ENCODE measurements at places on chromosomes 4 and X.

GRCh38 chr4:95985051-95985450 lies 145.2 kb downstream of the PDHA2 start:
- DNase-seq, result no peak

GRCh38 chr4:10958226-10958856 lies 273.8 kb upstream of the CLNK start:
- DNase-seq, result no peak

DNA sequence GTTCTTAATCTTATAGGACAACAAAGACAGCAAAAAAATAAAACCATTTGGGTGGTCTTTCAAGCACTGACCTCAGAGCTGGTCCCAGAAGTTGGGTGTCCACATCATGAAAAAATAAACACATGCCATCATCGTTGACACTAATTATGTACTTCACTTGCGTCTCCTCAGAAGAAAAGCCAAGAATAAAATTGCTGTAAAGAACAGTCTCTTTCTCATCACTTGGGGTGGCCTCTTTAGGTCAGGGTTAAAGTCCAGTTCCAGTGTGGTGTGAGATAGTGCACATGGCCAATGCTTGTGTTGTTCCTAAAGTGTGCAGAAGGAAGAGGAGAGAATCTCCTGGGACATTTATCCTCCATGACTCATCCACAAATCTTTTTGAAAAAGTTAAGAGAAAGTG lies 49.5 kb upstream of the IBSP start:
- DNase-seq, result no peak

DNA sequence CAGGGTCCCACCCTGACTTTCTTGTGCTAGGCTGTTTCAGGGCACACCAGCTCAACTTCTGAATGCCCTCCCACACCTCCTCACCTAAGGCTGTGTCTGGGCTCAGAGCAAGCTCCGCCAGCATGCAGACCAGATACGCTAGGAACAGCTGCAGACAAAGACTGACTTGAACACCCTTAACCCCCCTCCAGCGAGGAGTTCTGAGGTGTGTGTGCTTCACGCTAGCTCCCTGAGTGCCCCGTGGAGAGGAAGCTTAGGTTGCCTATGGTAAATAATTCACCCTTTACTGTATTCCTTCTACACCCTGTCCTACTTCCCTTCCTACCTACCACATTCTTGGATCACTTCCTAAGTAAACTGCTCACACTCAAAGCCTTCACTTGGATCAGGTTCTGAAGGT lies 115.0 kb downstream of the VCX3B start:
- no peak for DNase-seq

- no peak for DNase-seq
These were observed 4.6 kb upstream of the RS1 start for GRCh38 chrX:18676470-18676869.

DNA sequence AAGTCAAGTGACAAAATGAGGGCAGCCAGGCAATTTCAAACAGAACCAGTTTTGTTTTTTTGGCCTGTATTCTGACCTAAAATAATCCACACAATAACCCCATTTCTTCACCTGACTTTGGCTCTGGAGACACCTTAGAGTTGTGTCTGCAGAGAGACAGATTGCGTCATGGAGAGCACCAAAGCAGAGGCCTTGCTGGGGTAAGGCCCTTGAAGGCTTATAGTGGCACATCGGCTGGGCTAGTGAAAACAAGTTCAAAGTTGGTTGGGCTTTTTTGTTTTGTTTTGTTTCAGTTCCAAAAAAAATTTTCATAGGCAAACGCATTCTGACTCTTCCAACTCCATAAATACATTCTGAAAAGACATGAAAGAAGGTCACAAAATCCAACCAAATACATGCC lies 34.4 kb downstream of the PARM1 start:
- no peak for DNase-seq

GRCh38 chr4:105061136-105061696 lies 85.5 kb upstream of the TET2 start:
- no peak for DNase-seq

- DNase-seq, result no peak
These were observed 58.0 kb upstream of the CCSER1 start for GRCh38 chr4:90069151-90069550.

DNA sequence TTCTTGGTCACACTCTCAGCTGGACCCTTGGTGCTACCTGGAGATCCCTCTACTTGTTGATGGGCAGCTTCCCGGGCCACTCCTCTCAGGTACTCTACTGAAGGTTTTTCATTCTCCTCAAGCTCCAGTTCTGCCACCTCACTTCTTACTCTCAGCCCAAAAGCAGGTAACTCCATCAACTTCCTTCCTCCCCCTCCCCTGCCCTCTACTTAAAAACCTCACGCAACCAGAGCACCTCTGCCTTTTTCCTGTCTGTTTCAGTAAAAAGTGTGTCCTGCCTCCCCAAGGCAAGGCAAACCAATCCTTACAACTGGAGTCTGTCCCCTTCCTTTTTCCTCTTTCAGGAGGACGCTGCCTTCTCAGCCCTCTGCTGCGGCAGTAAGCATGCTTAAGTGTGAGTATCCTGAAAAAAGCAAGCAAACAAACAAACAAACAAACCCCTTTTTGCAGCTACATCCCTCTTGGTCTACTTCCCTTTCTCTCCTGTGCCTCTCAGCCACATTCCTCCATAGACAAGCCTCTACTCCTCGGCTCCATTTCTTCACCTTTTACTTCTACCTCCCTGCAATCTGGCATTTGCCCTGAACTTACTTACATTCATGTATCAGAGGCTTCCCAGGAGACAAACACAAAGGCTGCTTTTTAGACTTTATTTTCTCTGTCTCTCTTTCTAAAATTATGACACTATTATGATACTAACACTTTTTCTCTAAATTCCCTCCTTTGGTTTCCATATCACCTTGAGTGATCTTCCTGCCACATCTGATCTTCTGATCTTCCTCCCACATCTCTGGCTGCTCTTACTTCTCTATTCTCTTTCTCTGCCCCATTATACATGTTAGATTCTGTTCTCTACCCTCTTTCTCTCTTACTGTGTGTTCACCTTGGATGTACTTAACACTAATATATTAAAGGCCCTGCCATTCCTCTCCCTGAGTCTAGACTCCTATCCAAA lies 5.4 kb downstream of the ALPK1 start:
- DNase-seq, result no peak
